ENCODE measurements at places on chromosomes 7 and 10. TPM values are rescaled to one million over a fixed set of nuclear protein-coding genes. Genes with fewer than 3 reads are reported as not detected.

SEMA3C gene
- total RNA-seq, result 275 TPM

MBLAC1 gene
- total RNA-seq, result 1.0 TPM

CDH23 gene
- 0.14 TPM for total RNA-seq

ATP6V1F gene
- 144 TPM for total RNA-seq

NME8 gene
- not detected for total RNA-seq

KLLN gene
- total RNA-seq, result 0.34 TPM

PHYHIPL gene
- total RNA-seq, result under 0.01 TPM

Measured in nasal cavity respiratory epithelium epithelial cell of viscerocranial mucosa (primary cell).